ENCODE measurements at places on chromosomes 5 and 9.

- no peak for DNase-seq
These were observed 524.3 kb downstream of the PSAT1 start for GRCh38 chr9:78821126-78821822.

DNA sequence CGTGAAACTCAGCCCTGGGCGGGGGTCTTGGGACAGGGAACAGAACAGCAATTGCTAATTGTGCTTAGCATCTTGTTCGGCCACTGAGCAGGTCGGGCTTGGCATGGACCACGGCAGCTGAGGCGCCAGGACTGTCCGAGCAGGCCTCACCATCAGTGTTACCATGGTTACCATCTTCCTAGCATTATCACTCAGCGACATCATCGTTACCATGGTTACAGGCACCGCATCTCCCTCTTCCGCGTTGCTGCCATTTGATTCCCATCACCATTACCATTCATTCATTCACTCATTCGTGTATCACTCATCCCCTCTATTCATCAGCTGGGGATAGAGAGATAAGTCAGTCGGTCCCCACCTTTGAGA, 81.0 kb upstream of the ZBTB43 start:
- DNase-seq = no peak

GRCh38 chr5:59593439-59594007, 300.0 kb downstream of the PDE4D start:
- no peak for DNase-seq

DNA sequence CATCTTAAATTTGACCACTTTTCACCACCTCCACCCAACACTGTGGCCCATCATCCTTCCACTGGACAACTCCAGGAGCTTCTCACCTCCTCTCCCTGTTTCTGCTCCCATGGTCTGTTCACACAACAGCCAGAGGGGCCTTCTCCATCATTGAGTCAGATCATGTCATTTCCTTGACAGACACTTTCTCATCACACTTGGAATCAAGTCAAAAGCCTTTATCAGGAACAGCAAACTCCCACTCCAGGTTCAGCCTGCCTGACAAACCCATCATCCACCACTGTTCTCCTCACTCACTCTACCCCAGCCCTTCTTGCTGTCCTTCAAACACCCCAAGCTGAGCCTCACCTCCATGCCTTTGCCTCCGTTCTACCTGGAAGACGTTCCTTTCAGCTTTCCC, 78.4 kb upstream of the ADRA1B start:
- no peak for DNase-seq

DNA sequence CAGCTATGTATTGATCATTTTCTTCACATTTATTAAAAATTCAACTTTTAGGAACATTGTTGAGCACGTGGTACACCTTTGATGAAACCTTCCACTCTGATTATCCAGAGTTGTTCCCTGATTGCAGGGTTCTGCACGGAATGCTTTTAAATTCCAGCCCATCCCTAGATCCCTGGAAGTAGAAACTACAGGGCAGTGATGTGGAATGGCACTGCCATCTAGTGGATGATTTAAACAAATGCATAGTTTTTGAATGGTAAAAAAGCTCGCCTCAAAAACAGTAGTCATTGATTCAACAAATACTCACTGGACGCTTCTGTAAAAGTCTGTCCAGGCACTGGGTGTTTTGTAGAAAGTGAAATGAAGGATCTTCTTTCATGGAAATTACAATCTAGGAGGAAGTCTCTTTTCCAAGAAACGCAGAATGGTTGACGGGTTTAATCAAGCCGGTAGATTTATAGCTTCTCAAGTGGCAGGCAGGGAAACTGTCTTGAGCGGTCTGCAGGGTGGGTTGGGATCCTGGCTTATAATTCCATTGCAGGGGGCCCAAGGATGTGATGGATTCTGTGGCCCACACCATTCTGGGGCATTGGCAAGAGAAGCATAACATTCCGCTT, 118.4 kb downstream of the ARHGAP26 start:
- no peak for DNase-seq

DNA sequence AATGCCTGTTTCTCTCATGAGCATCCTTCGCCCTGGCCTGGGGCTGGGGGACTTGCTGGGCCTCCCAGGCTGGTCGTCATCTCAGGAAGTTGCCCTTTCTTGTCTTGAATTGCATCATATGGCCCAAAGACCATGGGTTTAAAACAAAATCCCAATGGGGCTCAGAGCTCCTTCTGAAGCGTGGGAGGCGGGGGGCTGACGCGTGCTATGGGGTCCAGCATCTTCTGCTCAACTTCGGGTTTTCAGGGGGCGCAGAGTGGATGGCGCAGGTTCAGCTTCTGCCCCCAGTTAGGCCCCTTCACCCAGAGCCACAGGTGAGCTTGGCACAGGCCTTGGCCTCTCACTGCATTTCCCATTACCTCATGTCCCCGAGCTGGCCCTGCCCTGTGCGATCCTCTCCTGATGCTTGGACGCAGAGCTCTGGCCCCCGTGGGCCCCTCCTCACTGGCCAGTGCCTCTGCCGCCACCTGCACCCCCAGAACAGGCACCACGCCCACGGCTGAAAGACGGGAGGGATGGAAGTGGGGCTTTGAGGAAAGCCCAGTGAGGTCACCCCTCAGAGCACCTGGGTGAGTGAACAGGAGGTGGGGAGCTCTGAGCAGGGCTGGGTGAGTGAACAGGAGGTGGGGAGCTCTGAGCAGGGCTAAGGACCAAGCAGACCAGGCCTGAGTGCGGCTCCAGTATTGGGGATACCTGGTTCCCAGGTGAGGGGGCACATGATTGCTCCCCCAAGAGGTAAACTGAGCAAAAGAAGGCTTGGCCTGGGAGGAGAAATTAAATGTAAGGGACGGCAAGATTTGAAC, 56.0 kb downstream of the TRIP13 start:
- no peak for DNase-seq

DNA sequence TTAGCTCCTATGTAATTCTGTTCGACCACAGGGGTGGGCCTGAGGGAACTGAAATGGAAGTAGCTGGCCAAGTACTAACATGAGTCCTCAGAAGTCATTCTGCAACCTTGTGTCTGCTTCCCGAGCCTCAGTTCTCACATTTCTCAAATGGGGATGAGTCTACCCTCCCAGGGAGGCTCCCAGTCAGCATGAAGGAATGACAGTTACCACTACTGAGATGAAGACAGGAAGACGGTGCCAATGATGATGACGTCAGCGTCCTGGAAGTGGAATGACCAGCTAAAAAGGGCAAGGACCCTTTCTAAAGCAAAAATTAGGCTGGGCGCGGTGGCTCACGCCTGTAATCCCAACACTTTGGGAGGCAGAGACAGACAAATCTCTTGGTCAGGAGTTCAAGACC, 6.8 kb downstream of the PIP5KL1 start:
- no peak for DNase-seq

- no peak for DNase-seq
These were observed 203.2 kb downstream of the RAB3C start for GRCh38 chr5:58786035-58786434.

GRCh38 chr9:73951147-73951546, 546.0 kb upstream of the RORB start:
- DNase-seq = no peak

DNA sequence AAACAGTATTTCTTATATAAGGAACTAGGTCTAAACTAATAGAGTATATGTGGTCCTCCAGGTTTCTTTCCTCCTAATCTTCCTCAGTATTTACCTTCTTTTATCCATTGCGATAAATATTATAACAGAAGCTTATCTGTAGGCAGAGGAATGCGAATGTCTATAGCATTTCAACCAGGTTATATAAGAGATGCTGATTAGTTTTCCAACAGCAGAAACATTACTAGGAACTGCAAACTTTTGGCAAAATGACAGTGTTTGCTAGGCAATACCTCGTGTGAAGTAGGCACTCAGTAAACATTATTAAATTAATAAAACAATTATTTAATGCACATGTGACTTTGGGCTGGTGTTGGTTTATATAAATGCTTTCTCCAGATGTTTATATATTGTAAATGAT, 206.5 kb downstream of the GABRB2 start:
- no peak for DNase-seq

GRCh38 chr5:156934450-156935211, 28.4 kb downstream of the TIMD4 start:
- peak; percentile 14 for DNase-seq

DNA sequence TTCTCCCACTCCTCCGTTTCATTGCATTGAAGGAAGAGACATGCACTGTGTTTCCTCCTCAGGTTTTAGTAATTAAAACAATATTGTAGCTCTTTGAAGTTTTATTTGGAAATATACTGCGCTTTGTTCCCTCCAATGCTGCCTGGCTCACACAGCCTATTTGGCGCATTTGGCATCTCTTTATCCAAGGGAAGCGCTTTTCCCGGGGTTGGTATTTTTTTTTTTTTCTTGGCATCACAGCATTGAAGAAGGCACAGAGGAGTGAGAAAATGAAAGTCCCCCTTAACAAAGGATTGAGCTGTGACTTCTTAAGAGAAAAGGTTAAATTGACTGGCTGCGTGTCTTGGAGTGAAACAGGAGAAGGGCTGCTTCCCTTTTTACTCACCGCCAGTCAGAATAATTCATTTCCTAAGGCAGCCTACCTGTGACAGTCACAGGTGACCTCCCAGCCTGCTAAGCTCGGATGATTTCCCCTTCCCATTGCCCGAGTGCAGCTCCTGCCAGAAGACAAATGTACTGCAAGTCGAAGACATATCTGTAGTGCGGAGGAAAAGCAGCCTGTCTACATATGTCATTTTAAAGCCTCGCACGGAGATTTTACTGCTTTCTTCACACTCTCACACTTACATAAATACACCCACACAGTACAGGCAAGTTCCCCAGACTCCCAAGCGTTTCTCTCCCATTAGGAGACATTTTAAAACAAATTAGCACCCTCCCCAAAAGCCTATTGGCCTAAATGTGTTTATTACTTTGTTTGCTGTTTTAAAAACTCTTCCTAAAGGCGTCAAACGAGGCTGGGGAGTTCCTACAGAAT, 665.5 kb upstream of the ZNF608 start:
- DNase-seq = no peak

DNA sequence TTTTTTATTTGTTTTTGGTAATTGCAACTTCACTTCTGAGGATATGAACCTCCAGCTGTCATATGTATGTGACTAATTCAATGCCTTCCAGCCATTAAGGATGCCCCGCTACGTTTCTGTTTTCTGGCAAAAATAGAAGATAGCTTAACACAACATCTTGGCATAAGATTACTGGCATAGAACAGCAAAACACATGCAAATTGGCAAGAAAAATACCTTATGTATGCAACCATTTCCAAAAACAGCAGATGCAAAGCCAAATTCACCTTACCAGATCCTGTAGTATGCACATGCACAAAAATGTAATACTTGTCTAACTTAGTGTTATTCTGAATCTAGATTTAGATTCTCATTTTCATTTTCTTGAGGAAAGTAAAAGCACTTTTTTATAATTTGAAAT, 461.1 kb upstream of the CYLC2 start:
- no peak for DNase-seq

DNA sequence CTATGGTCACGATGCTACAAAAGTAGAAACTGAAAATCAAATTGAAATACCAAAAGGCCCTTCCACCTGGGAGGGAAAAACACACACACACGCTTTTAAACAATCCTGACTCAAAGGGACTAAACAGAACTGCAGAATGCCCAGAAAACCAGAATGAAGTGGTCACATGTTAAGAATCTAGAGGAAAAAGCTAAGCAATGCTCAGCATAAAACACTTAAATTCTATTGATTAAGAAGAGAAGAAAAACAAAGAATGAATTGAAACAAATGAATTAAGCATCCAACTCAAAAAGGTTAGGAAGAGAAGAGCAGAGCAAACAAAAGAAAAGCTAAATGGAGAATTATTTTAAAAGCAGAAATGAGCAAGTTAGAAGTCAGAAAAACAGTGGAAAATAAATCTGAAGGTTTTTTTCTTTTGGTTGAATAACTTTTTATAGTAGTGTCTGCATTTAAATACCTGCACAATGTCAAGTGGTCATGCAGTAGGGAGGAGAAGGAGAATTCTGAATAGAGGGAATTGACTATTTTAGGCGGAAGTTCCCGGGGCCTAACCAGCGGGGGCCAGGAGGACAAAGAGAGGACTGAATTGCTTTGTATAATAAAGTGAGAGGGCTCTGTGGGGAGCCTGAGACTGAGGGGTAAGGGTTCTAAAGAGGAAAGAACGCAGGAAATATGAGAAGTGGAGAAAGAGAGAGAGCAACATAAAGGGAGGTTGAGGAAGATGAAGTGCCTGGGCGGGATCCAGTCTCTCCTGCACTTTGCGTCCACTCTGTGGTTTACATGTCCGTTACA, 146.8 kb downstream of the ATPSCKMT start:
- DNase-seq = no peak

- no peak for DNase-seq
These were observed 55.1 kb downstream of the CDK5RAP2 start for GRCh38 chr9:120524863-120525262.

- DNase-seq = no peak
These were observed 103.1 kb downstream of the PAX5 start for GRCh38 chr9:36930941-36931340.

GRCh38 chr5:34717426-34718327, 61.5 kb downstream of the RAI14 start:
- DNase-seq = no peak

DNA sequence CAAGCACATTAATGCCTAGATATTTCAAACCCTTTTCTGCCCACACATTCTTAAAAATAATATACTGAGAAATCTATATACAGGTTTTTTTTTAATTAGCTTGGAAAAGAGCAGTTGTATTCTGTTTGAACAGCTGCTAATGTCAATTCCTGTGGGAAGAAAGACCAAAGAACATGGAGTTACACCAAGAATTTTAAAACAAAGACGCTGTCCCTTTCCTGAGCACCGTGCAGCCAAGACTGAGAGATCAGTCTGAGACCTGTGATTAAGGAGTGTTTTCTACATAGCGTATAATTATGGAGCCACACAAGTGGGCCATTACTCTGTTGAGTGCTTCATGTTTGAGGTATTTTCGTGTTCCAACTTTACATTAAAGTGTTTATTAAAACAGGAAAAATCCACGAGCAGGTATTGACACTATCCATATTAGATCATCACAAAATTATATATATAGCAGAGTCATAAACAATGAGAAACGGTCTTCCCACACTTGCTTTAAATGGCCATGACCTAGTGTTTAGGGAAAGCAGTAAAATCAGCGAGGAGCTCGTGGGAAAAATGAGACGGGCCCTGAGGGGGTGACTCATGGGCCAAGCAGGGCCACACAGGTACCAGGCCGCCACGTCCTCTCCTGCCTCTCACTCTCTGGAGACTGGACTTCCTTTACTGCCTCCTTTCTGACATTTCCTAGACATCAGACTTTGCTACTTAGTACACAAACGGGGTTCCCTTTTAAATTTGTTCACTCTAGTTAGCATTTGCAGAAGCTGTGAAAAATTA, 153.1 kb upstream of the OTULINL start:
- DNase-seq = no peak

All from stimulated activated CD4-positive, alpha-beta T cell treated with anti-CD3 and anti-CD28 coated beads, TNF-alpha, amount 100 ng/mL, for 1 hour (primary cell).